ENCODE measurements at places on chromosomes 4 and X.

DNA sequence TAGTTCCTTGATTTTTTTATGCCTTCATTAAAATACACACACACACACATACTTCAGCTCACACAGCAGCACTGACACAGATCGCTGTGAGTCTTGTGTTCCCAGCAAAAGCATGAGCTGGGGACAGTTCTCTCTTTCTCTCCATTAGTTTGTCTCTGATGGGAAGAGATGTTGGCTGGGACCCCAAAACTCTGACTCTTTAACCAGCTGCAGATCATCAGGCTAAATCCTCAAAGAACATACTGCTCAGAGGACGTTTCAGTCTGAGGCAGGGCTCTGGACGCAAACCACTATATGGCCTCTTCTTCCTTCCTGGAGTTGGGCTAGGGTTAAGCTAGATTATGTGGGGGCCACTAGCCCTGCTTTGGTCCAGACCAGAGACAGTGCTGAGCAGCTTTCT is 109.6 kb downstream of the NHSL2 start:
- DNase-seq = no peak

- no peak for DNase-seq
Measured at GRCh38 chrX:619451-619811, 11.2 kb upstream of the SHOX start.

DNA sequence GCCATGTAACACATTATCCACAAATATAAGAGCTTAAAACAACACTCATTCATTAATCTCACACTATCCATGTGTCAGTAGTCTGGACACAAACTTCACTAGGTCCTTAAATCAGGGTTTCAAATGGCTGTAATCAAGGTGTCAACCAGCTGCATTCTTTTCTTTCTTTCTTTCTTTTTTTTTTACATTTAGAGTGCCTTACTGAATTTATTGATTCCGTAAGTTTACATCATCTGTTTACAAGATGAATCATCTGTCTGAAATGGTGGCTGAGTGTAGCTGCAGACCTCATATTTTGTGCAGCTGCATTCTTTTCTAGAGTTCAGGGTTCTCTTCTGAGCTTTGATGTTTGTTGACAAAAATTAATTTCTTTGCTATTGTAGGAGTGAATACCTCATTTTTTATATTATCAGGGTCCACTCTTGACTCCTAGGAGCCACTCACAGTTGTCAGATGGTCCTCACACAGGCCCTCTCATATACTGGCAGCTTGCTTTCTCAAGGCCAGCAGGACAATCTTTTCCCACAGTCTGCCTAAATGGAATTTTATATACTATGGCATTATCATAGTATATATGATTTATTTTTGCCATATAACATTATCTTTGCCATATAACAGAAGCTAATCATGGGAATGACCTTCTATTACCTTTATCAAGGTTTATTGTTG is 37.8 kb downstream of the SPOCK3 start:
- DNase-seq = no peak

DNA sequence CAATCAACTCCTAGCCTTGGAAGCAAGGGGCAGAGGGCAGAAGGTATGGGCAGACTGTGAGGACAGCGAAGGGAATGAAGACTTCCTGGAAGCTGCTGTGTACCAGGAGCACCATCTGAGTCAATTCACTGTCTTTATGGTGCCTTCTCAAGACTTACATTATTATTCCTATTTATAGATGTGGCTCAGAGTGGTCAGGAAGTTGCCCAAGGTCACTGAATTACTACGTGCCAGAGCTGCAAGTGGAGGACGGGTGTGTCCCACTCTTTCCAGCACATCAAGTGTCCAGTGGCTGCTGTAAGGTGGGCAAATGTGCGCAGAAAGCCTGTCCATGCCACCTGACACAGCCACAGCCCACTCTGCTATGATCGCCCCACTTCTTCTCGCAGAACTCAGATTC is 32.0 kb downstream of the SMPX start:
- no peak for DNase-seq

- no peak for DNase-seq
Measured at GRCh38 chr4:74608151-74608949, 163.4 kb downstream of the AREG start.

DNA sequence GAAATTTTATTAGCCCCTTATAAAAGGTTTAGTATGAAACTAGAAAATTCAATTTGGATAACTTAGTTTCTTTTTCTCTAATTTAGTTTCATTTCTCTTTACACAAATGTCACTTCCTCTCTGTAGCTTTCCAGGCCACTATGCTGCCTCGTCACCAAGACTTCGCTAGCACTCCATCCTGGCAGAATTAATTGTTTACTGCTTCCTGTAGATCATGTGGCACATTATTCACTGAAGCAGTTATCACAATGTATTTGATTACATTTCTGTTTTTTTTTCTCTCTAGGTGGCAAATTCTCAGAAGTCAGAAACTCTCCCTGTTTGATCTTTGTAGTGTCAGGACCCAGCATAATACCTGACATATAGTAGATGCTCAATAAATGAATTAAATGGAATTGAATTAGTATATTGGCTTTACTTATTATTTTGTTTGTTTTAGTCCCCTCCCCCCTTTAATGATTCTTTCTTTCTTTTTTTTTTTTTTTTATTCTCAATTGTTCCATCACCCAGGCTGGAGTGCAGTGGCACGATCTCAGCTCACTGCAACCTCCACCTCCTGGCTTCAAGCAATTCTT is 9.3 kb upstream of the SAT1 start:
- no peak for DNase-seq

DNA sequence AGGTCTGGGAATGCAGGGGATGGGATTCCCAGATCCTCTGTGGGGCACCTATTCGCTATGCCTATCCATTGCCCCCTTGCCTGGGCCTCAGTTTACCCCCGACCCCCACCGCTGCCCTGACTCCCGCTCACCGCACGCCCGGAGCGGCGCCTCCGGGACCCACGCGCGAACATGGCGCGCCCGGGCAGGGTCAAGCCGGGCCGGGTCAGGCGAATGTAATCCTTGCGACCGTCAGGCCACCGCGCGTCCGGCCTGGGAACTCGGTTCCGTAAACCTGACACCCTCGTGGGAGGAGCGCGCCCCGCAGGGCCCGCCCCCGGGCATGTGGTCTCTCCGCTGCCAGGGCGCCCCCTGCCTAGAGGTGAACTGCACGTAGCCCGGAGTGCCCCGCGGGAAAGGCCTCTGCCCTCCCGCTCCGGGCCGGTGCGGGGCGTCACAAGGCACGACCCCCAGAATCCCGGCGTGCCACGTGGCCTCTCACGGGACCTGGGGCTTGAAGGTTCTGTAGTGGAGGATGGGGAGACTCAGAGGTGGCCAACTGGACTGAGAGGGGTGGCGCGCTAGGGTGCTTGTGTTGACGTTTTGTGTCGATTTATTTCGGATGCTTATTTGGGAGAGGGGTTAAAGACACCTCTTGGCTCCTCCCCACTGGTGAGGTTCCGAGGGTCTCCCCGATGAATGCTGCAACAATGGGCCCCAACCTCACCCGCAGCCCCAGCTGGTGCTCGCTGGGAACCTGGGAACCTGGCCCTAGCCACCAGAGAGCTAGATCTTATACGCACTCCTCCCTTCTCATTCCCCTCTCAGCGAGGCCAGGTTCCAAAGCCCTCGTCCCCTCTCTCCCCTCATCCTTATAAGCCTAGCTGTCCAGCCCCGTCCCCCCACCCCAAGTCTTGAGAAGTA is at the start of gene PRICKLE3:
TSS of gene PRICKLE3 (minus strand) at position 249 of the 903 bp plus-strand sequence. CDS start at position 173, 76 bp downstream.
- peak; percentile 46 for DNase-seq

- DNase-seq = no peak
Measured at GRCh38 chr4:30103455-30103854, 616.7 kb upstream of the PCDH7 start.

GRCh38 chr4:83558059-83558653 is 22.2 kb downstream of the GPAT3 start:
- no peak for DNase-seq

DNA sequence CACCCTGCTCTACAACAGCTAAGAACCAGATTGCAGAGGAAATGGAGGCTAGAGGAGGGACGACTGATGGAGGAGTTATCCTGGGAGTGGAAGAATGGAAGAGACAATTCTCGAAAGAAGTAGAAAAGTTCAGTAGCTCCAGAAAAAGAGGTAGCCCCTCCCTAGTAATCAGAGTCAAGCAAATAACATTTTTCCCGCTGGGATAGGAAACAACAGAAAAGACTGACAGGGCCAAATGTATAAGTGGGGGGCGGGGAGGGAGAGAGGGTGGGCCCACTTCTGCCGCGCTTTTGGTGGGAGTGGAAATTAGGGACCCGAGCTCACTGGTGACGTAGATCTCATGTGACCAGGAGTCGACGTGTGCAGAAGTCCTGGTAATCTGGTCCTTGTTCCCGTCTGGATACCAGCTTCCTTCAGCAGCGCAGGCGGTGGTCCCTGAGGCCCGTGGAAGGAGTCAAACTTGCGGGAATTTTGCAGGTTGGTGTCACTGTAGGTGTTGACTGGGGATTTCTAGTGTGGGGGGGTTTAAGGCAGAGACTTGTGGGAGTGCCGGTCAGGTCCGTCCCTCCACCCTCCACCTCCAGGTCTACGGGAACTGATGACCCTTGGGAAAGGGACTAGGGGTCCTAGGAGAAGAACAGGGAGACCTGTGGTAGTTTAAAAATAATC is at the start of gene TCEAL9:
TSS of gene TCEAL9 (plus strand) at position 377 of the 669 bp plus-strand sequence. CDS start 1,179 bp downstream, outside the sequence.
- peak; percentile 79 for DNase-seq

GRCh38 chr4:174912919-174913543 is 5.1 kb upstream of the ADAM29 start:
- DNase-seq = no peak

- DNase-seq = peak; percentile 91
Measured at GRCh38 chrX:149938881-149939654, 777 bp upstream of the EOLA2 start.

- no peak for DNase-seq
Measured at GRCh38 chr4:82818664-82819662, 20.4 kb upstream of the SCD5 start.

- no peak for DNase-seq
Measured at GRCh38 chr4:7210824-7211223, 18.5 kb downstream of the SORCS2 start.

DNA sequence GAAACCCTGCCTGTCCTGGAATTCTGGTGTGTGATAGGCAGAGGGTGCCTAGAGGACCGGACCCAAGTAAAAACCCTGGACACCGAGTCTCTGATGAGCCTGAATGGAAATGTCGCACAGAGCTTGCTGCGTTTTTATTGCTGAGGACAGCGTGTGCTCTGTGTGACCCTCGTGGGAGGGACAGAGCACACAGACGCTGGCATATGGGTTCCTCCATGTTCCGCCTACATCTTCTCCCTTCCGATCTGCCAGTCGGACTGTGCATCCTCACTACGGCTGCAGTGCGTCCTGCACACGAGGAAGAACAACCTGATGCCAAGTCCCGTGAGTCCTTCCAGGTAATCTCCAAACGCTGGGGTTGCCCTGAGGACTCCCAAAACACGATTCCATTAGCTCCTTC is 68.3 kb downstream of the AFAP1 start:
- DNase-seq = peak; percentile 47

DNA sequence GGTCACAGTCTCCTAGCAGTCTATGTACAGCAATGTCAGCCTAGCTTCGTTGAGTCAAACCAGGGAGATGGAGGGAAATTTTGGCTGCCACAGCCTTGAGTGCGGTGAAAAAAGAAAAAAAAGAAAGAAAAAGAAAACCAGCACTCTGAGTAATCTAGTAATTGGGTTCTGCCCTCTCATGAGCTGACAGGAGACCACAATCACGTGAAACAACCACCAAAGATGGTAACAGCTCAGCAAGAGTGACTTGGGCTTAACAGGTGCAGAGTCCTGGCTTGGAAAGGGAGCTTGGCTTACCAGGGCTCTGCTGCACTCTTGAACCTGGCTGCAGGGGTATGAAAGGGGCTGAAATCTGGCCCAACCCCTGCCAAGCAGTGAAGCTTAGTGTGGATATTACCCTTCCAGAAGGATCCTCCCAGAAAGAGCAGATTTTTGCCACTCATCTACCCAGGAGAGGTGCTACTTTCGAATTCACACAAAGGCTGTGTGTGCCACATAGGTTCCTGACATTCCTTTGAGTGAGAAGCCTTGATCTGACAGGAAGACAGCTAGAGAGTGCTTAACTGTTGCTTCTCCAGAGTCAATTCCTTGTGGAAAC is 350.3 kb downstream of the PTTG2 start:
- DNase-seq = no peak

DNA sequence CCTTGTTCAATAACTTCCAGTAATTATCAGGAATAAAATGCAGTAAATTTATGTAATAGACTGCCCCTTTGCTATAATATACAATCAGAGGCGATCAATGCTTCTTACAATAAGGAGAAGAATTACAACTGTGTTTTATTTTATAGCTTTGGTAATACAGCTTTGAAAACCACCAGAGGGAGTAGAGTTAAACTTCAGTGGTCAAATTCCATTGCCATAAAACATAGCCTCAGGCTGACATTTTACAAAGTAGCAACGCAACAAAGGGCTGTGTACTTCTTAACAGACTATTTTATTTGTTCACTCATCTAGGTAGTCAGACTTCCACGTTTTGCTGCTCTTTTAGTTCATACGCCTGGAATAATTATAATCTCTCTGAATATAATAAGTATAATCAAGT is 58.5 kb downstream of the TEX13C start:
- no peak for DNase-seq

- no peak for DNase-seq
Measured at GRCh38 chr4:41797260-41797659, 48.7 kb upstream of the PHOX2B start.

DNA sequence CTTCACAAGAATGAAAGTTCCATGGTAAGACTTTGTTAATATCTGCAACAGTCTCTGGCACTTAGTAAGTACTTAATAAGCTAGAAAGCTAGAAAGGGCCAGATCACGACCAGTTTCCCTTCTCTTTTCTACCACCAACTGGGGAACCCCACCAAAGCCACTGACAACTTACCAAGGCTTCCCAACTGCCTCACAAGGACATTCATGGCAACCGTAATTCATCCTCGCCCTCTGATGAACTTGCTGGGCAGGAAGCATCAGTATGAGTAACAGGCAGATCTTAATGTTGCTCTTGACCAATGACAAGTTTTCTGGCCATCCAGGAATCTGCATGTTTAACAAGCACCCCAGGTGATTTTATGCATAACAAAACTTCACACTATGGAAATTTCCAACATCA is 23.2 kb upstream of the ZCCHC13 start:
- no peak for DNase-seq

DNA sequence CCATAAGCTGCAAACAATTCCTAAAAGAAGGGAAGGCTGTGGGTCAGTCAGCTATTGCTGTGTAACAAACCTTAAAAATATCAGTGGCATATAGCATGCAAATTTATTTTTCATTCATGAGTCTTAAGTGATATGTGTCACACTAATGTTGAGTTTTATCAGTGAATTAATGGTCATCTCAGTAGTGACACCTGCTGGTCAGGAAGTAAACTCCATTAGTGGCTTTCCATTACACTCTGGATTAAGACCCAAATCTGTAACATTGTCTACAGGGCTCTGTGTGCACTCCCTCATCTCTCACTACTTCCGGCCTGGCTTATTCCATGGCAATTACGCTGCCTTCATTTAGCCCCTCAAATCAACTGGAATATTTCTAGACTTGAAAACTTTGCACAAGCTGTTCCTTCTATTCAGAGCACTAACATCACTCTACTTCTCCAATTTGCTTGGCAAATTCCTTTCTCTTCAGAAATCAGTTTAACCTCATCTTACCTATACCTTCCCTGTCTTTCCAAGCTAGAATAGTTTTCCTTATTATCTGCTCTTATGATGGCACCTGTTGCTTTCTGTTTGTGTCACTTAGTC is 217.3 kb upstream of the TAPT1 start:
- peak; percentile 44 for DNase-seq

- no peak for DNase-seq
Measured at GRCh38 chrX:42117318-42117717, 194.0 kb upstream of the CASK start.
